GOT3 (cell line): ENCODE measurements at places on chromosomes 6 and 20.

- DNase-seq = no peak
Measured at GRCh38 chr6:98454809-98455322, 379.5 kb upstream of the POU3F2 start.

- DNase-seq = no peak
Measured at GRCh38 chr6:2783188-2783963, 18.2 kb downstream of the WRNIP1 start.

GRCh38 chr6:11317885-11318771 lies 85.7 kb upstream of the NEDD9 start:
- DNase-seq = peak; percentile 21

DNA sequence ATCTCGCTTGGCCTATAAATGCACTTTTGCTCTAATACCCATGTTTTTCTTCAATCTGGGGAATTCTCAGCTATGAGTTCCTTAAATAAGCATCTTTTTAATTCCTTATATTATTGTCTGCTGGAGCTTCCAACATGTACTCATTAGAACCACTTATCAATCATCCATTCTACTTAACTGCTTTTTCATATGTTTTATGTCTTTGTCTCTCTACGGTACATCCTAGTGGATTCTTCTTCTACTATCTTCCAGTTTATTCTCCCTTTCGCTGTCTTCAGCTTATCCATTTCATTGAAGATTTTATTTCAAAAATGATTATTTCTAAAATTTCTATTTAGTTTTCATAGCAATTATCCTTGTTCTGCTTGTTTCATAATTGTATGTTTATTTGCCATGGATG lies 12.4 kb upstream of the ZSCAN16 start:
- DNase-seq = no peak

- DNase-seq = no peak
Measured at GRCh38 chr20:2692036-2692885, at the start of gene EBF4. TSS of gene EBF4 (plus strand) at chr20:2692780. CDS start at chr20:2693646, 866 bp downstream.

DNA sequence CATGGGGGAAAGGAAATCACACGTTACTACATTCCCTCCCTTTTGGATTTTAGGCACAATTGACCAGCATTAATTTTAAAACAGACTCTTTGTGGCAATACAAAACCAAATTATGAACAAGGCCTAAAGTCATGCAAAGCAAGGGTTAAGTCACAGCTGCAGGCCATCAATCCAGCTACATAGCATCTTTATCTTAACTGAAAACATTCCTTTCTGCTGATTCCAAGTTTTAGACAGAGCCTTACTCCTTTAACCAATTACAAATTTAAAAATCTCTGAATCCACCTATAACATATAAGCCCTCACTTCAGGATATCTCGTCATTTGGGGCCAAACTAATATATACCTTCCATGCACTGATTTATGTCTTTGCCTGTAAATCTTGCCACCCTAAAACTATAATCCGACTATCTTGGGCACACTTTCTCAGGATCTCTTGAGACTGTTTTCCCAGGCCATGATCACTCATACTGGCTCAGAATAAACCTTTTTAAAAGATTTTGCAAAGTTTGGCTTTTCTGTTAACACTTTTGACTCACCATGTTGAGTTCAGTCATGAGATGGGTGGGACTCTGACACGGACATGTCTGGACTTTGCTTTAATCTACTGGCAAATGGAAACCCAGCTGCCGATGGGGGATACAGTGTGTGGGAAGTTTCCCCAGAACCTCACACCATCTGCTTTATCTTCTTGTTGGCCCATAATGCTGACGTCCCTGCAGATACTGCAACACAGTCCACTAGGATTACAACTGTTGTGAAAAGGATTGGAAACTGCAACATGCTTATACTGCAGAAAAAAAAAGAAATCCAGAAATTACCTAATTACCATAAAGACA lies 757.0 kb downstream of the PTPRT start:
- DNase-seq = no peak

DNA sequence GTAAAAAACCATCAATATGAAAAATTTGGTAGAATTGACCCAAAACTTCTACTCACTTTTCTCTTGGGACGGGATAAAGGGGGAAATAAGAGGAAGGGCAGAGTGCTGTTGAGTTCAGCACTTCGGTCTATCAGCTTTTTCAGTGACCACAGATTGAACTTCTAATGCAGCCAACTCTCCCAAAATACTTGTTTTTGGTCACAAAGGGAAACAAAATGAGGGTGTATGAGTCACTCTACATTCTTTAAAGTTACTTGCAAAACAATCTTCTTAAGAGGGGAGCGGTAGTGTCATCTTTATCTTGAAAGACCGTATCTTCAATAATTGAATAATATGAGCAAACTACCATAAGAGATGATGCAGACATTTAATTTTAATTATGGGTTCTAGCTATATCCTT lies 661.3 kb downstream of the CD109 start:
- DNase-seq = no peak

GRCh38 chr6:158557927-158558326 lies 2.0 kb upstream of the TMEM181 start:
- no peak for DNase-seq

GRCh38 chr6:1042583-1043457 lies 269.1 kb upstream of the FOXQ1 start:
- DNase-seq = no peak
